ENCODE measurements at places on chromosomes 13 and 19.

DNA sequence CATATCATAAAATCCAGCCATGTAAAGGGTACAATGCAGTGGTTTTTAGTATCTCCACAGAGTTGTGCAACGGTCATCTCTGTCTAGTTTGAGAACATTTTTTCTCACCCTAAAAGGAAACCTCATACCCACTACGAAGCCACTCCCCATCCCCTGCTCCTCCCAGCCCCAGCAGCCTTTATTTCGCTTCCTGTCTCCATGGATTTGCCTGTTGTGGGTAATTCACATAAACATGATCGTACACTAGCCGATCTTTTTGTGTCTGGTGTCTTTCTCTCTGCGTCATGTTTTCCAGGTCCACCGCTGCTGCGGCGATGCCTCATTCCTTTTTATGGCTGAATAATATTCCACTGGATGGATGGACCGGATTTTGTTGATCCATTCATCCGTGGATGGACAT is 28.6 kb downstream of the BICRA start:
- no peak for DNase-seq

DNA sequence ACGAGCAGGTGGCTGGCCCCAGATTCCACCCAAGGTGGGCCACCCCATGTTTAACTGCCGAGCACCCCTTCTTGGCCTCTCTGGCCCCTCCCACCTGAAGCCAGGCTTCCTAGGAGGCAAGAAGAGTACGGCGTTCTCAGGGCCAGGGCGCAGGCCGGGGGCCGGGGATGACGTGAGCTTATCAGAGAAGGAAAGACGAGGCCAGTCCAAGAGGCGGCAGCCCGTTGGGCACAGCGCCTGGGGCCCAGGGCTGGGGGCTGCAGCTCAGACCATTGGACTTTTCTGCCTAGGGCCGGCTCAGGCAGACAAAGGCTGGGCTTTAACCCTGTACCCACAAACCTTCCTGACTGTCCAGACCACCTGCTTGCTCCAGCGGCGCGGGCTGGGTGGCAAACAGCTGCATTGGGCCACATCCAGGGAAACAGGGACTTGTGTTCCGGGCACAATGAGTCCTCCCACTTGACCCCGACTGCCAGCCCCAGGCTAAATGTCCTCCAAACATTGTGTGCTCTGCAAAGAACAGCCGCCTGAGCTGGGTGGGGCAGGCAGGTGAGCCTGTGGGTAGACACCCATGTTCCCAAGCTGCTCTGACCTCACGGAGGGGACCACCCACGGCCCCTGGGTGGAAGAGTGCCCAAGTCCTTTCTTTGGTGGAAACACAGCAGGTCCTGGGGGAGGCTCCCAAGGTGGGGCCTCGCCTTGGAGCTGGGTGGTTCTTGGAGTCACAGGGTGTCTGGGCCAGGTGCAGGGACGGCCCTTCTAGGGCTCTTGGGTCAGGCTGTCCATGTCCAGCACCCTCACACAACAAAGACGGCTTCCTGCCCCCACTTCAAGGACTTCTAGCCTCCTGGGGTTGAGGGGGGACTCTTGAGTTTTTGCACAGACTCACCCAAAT is 21.9 kb downstream of the COMP start:
- no peak for DNase-seq

DNA sequence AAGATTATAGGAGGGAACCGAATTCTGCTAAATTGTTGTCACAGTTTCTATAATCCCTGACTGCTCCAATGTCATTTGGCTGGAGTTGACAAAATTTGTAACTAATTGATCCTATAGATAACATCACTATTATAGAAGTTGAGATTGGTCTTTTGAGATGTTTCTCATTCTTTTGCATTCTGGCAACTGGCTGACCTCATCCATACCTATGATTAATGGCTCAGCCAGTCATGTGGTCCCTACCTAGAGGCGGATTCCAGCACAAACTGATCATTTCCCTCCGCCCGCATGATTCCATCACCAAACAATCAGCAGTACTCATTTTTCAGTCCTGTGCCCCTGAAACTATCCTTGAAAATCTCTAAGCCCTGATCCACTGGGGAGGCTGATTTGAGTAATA is 4.2 kb downstream of the PSG2 start:
- DNase-seq, result no peak

- DNase-seq, result no peak
These were observed 481.4 kb downstream of the UQCRFS1 start for GRCh38 chr19:28731577-28731976.

GRCh38 chr13:27388241-27388640 is 36.2 kb upstream of the GTF3A start:
- no peak for DNase-seq

DNA sequence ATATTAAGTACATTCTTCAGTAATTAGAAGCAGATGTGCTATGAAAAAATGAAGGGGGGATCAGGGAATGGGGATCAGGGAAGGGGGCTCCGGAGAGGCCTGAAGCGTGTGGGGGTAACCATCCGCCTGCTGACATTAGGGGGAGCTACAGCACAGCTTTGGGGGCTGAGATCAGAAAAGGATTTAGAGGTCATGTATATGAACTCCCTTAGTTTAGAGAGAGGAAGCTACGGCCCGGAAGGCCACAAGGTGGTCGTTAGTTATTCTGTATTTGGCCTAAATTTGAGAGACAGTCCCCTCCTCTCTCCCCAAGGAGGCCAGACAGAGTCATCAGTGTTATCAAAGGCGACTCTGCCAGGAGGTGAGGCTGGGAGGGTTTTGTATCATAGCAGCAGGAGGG is 99.0 kb downstream of the TM9SF2 start:
- no peak for DNase-seq

- no peak for DNase-seq
These were observed 113.3 kb downstream of the LMO7 start for GRCh38 chr13:75749407-75749806.

GRCh38 chr19:3178973-3179738 is 587 bp downstream of the S1PR4 start:
- no peak for DNase-seq

DNA sequence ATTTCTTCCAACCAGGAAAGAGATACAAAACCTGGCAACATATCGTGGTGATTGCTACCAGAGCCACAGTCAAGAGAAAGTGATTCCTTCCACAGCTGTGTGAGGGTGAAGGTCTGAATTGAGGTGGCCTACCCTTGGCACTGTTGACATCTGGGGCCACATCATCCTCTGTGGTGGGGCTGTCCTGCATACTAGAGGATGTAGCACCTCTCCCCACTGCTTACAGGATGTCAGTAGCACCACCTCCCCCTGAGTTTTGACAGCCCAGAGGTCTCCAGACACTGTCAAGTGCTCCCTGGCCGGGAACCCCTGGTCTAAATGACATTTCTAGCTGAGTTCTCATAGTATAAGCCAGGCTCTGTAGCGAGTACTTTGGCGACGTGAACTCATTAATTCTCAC is 15.5 kb downstream of the PTGER1 start:
- DNase-seq, result no peak

DNA sequence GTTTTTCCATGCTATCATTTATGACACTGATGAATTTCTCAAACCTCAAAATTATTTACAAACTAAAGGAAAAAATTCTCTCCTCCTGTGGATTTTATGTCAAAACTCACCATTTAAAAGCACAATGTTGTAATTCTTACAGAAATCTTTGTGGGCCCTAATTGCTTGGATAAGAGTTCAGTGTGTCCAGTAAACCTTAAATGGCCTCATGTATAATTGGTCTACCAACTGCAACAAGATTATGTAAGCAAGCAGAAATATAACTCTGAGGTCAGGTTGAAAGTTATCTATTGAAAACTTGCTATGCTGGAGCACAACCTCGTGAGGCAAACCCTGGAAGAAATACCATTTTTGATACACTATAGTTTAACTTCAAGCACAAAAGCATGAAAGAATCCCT is 22.0 kb downstream of the VWA8 start:
- DNase-seq, result no peak

DNA sequence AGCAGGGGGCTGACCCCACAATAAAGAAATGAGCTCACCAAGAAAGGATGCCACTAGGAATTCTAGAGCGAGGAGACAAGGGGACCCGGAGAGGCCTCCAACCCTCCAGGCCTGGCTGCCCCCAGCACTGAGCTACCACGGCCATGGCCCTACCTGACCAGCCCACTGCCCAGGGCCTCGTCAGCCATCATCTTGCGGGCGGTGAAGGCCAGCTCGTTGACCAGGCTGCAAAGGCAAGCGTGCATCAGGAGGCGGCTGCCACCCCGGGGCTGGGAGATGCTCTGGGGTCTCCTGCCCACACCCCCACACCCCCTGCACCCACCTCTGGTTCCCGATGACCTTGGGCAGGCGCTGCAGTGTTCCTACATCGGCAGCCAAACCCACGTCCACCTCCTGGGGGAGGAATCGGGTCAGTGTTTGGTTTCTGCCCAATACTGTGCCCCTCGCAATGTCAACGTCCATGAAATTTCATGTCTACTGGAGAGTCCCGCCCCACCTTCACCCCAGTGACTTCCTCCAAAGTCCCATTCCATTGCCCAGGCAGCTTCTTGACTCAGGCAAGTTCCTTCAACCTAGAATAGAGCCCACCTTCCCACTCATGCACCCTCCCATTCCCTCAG is 3.5 kb upstream of the LGALS4 start:
- no peak for DNase-seq
